ENCODE measurements at places on chromosomes 12 and 14.

- DNase-seq = no peak
Observed at GRCh38 chr12:73612551-73612950, 925.1 kb upstream of the ATXN7L3B start.

GRCh38 chr14:61577506-61577931, 117.8 kb upstream of the HIF1A start:
- DNase-seq = no peak

GRCh38 chr12:52193532-52193931, 1.7 kb upstream of the KRT80 start:
- DNase-seq = no peak

DNA sequence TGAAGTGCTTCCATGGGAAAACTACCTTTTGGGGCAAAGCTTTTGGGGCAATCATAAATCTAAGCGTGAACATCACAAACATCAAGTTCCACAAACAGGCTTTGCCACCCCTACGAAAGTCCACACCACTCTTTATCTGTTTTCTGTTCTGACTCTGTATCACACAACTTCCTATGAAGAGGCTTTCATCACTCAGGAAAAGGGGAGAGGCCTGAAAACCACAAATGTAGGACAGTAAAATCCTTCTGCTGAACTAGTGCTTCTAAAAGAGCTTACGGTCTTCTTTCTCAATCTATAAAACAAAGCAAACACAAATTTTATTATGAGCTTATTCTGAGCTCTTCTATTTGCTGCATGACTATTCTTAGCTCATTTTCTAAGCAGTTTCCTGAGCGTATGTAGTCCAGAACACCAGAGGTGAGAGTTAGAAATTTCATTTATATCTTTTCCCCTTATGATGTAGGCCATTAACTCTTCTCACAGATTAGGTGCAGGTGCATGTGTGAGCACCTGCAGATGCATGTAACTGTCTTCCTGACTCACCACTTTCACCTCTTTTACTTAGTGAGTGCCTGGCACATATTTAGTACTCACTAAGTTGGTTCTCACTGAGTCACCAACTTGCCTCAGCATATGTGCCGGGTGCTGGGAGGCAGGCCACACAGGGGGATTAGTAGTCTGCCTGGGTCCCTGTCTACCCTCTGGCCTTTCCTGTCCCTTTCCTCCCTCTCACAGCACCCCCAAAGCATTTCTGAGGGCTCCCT, 32.9 kb upstream of the SYCP3 start:
- no peak for DNase-seq

DNA sequence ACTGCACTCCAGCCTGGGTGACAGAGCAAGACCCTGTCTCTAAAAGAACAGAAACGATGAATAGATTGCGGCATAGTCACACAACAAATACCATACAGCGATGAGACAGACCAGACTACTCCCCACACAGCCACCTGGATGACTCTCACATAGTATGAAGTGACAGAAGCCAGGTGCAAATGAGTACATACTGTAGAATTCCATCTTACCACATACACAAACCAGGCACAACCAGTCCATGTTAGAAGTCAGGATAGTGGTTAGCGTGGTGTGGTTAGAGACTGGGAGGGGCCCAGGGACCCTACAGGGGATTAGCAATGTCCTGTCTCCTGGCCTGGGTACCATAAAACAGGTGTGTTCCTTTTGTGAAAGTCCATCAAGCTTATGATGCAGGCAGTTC, 53.8 kb downstream of the FAM222A start:
- DNase-seq = no peak

DNA sequence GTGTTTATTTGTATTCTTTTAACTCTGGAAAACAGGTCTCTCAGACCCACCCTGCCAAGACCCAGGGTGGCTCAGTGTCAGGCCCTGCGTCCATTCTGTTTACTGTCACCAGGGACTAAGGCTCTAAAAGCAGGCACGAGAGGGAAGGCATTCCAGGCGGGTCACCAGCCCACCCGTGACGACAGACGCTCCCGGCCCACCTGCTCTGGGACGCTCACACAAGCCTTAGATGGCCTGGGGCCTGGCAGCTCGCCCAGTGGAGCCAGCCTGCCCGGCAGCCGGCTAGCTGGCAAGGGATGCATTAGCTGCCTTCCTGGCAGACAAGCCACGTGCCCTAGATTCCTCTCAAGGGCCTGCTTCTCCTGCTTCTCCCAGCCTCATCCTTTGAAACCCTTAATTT, 9.2 kb upstream of the NUAK1 start:
- DNase-seq = no peak

DNA sequence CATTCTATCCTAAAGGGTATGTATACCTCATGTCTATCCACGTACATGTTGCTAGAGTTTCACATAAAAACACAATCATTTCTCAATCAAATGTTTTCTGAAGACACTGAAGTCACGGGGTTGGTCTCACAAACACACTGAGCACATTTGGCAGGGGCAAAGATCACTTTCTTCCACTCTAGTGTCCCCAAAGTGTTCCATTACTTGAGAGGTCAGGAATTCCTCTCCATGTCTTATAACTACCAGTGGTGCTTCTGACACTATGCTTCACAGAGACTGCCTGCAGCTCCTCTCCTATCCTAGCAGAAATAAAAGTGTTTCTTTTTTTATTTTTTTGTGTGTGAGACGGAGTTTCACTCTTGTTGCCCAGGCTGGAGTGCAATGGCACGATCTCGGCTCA, 19.1 kb downstream of the ZFYVE1 start:
- DNase-seq = no peak

- peak; percentile 68 for DNase-seq
Observed at GRCh38 chr14:69716478-69717187, 50.3 kb upstream of the SRSF5 start.

GRCh38 chr12:56189918-56190694, 823 bp upstream of the SMARCC2 start:
- peak; percentile 77 for DNase-seq

GRCh38 chr14:83611491-83611890, 1918.5 kb upstream of the FLRT2 start:
- no peak for DNase-seq

- no peak for DNase-seq
Observed at GRCh38 chr14:30623412-30624131, 1.5 kb downstream of the SCFD1 start.

DNA sequence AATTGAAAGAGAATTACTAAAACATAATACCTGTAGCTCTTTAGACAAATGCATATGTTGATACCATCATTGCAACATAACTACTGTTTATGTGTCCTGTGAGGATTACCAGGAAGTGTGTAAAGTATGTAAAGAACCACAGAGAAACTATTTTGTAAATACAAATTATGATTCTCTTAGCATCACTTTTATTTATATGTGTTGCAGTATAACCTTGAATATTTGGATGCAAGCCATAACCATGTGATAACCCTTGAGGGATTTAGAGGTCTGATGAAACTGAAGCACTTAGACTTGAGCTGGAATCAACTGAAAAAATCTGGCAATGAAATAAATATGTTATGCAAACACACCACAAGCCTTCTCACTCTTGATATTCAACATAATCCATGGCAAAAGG, 77.5 kb downstream of the LRRC9 start:
- DNase-seq = no peak

DNA sequence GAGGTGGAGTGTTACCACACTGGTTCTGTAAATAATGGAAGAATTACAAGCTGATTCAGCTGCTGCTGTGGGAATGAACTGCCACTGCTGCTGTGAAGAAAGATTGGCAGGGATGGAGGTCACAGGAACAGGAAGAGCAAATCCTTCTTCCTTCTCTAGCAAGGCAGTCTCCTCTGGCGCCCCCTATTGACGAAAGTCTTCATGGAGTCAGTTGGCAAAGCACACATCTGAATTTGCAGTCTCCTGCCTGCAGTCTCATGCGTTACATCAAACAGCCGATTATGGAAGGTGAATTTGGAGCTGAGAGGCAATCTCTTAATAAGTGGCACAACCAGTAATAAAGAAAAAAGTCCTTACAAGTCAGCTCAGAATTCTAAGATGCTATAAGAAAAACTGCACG, 106.0 kb upstream of the TMTC1 start:
- no peak for DNase-seq

GRCh38 chr12:11981121-11981733, 89.5 kb upstream of the BCL2L14 start:
- peak; percentile 88 for DNase-seq

DNA sequence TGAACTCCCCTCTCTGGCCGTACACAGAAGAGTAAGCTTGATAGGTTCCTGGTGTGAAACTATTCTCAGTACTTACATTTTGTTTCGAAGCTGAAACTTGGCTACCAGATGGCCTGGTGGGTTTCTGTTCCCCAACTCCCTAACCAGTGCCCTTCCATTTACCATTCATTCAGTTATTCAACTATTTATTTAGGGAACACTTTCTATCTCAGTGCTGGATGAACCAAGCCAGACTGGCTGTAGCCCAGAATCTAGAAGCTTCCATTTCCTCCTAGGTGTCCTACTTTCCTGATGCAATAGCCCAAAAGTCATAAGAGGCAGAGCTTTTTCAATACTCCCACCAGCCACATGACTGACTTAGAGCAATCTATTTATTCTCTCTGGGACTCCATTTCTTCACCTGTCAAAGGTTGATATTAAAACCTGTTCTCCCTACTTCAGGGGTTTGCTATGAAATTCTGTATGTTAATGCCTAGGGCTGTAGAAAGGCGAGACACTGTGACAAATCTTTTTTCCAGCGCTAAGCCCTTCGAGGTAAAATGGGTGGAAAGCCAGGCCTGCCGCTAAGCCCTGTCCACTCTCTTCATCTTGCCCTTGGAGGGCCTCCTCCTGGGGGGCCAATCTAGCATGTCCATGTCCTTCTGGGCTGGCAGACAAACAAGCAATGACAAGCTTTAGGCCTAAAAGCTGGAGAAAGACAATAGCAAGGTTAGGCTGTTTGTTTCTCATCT, 8.1 kb upstream of the IRF2BPL start:
- DNase-seq = no peak
